ENCODE measurements at places on chromosomes 3 and 15. TPM values are rescaled to one million over a fixed set of nuclear protein-coding genes. Genes with fewer than 3 reads are reported as not detected.
A peak's percentile ranks its signal among the peaks of the same experiment; 100 is the strongest.

DNA sequence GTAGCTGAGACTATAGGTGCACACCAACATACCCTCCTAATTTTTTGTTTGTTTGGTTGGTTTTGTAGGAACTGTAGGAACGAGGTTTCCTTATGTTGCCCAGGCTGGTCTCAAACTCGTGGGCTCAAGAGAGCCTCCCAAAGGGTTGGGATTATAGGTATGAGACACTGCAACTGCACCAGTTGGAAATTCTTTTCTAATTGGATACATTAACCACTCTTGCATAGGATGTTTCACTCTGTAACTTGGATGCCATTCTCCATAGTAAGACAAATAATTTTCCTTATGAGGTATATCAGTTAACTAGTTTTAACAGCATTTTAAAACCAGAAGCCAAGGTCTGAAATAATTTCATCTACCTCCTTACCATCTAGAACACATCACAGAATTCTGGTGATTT is 6.7 kb upstream of the ALCAM start:
- H3K4me1 ChIP-seq, result peaks cover 6% of the 10 kb centered on the region
- H3K27ac ChIP-seq, result no peak overlapping the region
- H3K4me3 ChIP-seq, result no peak overlapping the region

DNA sequence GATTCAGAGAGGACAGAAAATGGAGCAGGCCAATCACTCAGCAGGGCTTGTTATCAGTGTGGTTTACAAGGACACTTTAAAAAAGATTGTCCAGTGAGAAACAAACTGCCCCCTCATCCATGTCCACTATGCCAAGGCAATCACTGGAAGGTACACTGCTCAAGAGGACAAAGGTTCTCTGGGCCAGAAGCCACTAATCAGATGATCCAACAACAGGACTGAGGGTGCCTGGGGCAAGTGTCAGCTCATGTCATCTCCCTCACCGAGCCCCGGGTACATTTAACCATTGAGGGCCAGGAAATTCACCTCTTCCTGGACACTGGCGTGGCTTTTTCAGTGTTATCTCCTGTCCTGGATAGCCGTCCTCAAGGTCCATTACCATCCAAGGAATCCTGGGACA is 513.7 kb upstream of the EPHA6 start:
- no peaks in the 10 kb centered on the region for H3K27me3 ChIP-seq
- no peaks in the 10 kb centered on the region for H3K4me1 ChIP-seq
- H3K4me3 ChIP-seq, result no peak overlapping the region
- no peaks in the 10 kb centered on the region for H3K36me3 ChIP-seq
- no peak overlapping the region for H3K27ac ChIP-seq

Gene C15orf62
- total RNA-seq, result 0.43 TPM

Gene FANCD2OS
- not detected for total RNA-seq

- peaks cover 49% of the 10 kb centered on the region for H3K4me1 ChIP-seq
- H3K27me3 ChIP-seq, result no peaks in the 10 kb centered on the region
- peak overlapping the region; percentile 77 for H3K4me3 ChIP-seq
- peaks cover 5% of the 10 kb centered on the region for H3K36me3 ChIP-seq
- peak; percentile 70 for DNase-seq
Measured at GRCh38 chr15:60590935-60591495, 112.1 kb upstream of the ICE2 start.

GRCh38 chr3:165903885-165904630 is 66.8 kb upstream of the BCHE start:
- H3K27me3 ChIP-seq, result no peaks in the 10 kb centered on the region
- no peak for DNase-seq
- H3K27ac ChIP-seq, result no peak overlapping the region
- no peaks in the 10 kb centered on the region for H3K4me1 ChIP-seq
- no peaks in the 10 kb centered on the region for H3K36me3 ChIP-seq

Data from activated CD4-positive, alpha-beta memory T cell treated with anti-CD3 and anti-CD28 coated beads for 36 hours (primary cell).